Activated effector memory CD4-positive, alpha-beta T cell treated with Interleukin-2 at 50 U/mL for 16 hours (primary cell): ENCODE measurements at places on chromosomes 5 and 9.
A peak's percentile ranks its signal among the peaks of the same experiment; 100 is the strongest.

DNA sequence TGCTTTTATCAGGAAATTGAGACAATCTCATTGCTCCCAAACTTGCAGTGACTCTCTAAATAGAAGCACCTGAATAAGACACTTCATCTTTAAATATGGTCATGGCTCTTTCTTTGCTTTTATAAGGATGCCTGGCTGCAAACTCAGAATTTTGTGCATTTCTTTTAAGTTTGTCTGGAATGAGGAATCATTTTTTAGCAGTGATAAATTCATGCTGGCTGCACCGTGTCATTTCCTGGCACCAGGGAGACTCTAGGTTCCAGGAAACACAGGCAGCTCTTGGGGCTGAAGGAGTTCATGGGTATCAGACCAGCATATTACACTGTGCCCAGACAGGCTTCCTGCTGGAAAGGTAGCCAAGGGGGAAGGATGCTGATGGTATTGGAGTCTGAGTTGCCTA lies 109.9 kb downstream of the NUDT12 start:
- DNase-seq, result no peak

DNA sequence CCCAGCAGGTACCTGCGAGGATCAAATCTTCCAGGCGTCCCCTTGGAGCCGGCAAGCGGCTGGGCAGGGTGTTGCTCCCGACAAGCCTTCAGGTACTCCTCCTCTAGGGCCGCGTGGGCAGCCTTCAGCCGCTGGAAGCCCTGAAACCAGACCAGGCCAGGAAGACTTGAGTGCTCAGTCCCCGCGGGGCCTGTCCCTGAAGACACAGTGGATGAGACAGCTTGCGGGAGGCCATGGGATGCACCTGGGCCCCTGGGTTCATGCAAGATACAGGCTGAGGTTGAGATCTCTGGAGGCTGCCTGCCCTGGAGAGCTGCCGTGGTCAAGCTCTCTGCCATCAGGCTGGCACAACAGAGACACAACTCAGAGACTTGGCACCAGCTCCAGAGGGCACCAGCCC lies 25.4 kb downstream of the AKNA start:
- DNase-seq, result no peak

DNA sequence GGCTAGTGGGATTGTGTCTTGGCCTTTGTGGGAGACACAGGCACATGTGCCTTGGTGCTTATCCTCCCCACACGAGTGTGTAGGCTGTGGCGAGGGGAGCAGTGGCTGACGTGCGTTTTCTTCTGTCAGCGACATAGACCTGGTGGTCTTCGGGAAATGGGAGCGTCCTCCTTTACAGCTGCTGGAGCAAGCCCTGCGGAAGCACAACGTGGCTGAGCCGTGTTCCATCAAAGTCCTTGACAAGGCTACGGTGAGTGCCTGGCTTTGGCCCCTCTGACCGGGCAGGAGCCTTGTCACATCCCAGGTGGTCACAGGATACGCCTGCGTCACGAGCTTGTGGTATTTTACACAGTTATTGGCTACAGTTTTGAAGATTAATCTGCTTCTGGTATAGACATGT lies 26.4 kb downstream of the TENT4A start:
- no peak for DNase-seq

DNA sequence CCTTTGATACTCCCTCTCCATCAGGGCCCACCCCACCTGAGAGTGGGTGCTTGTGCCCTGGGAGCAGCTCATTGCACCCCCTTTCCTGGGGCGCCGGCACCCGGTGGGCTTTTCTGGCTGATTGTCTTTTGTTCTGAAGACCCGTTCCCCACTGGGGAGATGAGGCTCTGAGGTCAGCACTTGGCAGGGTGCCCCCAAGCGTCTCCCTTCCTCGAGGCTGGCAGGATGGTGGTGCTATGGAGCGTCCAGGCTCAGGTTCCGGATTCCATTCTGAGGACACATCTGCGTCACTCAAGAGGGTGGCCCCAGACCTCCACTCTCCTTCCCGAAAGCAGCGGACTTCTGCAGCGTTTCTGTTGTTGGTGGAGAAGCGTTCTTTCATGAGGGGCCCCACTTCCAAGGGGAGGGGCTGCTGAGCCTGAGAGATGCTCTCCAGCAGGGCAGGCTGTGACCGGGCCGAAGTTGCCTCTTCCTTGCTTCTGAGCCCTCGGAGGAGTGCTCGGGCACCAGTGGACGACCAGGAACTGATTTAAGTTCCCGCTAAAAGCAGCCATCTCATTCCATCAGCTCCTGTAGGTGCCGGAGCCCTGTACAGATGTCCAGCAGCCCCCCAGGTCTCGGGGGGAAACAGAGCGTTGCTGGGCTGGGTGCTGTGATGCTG lies 42.2 kb downstream of the COL5A1 start:
- DNase-seq, result no peak

GRCh38 chr9:126150411-126151030 lies 176.1 kb upstream of the MVB12B start:
- DNase-seq, result no peak

DNA sequence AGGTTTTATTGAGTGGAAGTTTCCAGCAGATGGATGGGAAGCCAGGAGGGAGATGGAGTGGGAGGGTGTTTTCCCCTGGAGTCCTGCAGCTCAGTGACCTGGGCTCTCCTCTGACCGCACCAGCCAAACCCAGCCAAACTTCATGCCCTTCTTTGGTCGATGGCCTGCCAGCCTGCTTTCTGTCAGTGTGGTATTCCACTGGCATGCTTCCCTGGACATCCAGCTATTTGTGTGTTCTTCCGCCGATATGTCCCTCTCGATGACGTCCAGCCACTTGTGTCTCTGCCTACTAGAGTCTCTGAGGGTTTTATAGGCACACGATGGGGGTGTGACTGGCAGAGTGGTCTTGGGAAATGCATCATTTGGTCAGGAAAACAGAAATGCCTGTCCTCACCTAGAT lies 33.8 kb downstream of the GPBP1 start:
- DNase-seq, result no peak

DNA sequence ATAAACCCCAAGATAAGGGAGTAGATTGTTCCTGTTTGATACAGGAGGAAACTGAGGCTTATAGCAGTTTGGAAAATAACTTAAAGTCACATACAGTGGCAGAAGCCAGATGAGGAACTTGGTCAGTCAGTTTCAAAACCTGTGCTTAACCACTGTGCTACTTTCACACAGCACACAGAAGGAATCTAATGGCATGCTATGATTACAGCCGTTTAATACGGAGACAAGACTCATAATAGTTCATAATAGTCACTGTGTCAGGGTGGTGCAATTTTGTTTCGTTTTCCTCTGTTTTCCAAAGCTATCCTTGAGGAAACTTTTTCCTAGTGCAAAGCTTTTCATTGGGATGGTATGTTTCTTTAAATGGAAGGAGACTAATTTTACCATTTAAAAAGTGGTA lies 112.3 kb downstream of the GCNT1 start:
- DNase-seq, result no peak

- no peak for DNase-seq
These were observed 161.7 kb downstream of the RANBP17 start for GRCh38 chr5:171023508-171023907.

GRCh38 chr5:31948006-31948405 lies 226.1 kb downstream of the GOLPH3 start:
- no peak for DNase-seq

- DNase-seq, result no peak
These were observed 205.7 kb upstream of the PUM3 start for GRCh38 chr9:3049636-3050035.

- no peak for DNase-seq
These were observed 299.4 kb downstream of the ZSWIM6 start for GRCh38 chr5:61631438-61631941.

- no peak for DNase-seq
These were observed 102.3 kb upstream of the LMX1B start for GRCh38 chr9:126511411-126511810.

- no peak for DNase-seq
These were observed 44.8 kb downstream of the APTX start for GRCh38 chr9:32956606-32957005.

GRCh38 chr9:20788526-20789451 lies 104.7 kb downstream of the FOCAD start:
- no peak for DNase-seq

DNA sequence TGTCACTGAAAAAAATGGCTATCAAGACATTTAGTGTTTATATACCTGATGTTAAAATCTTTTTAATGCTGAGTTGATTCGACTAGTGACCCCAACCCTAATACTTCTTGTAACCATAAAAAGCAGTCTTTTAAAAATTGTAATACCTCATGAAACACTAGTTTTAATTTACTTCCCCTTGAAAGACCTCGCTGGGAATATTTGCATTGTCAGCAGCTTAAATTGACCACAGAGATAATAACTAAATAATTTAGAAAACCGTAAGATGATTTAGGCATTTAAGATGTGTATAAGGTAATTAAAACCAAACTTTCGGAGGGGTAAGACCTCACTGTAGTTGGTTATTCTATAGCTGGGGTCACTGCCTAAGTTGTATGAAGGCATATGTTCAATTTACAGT lies 89.8 kb downstream of the FGF10 start:
- no peak for DNase-seq

GRCh38 chr5:90554358-90555006 lies 4.1 kb upstream of the ADGRV1 start:
- DNase-seq, result no peak

GRCh38 chr5:132825033-132825833 lies 5.2 kb downstream of the SHROOM1 start:
- no peak for DNase-seq

- peak; percentile 34 for DNase-seq
These were observed at the start of gene UAP1L1 for GRCh38 chr9:137077010-137077747. TSS of gene UAP1L1 (plus strand) at chr9:137077517. CDS start at chr9:137077533, 16 bp downstream.

GRCh38 chr5:65762234-65762633 lies 40.2 kb downstream of the NLN start:
- DNase-seq, result no peak

DNA sequence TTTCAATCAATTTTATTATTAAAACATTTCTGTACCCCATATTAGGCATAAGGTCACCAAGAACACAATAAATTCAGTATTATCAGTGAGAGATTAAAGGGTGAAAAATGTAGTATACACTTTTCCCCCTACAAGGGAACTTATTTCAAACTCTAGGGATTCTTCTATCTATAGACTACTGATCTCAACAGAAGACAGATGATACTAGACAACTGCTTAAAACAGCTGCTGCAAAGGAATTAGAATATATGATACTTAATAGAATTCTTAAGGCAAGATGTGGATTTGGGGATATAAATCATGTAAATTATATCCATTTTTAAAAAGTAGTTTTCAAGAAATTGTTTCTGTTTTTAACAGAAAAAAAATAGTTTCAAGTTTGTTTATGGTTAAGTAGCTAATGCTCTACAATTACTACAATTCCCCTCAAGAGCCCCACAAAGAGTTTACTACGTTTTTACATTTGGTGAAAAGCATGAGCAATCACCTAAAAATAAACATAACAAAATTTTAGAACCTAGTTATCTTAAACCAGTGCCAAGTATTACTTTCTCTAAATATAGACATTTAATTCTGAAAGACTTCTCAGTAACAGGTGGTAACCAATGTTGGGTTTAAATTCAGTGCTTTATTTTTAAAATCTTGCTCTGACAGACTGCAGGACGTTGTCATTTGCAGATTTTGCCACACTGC lies 6.0 kb downstream of the KIF24 start:
- no peak for DNase-seq

DNA sequence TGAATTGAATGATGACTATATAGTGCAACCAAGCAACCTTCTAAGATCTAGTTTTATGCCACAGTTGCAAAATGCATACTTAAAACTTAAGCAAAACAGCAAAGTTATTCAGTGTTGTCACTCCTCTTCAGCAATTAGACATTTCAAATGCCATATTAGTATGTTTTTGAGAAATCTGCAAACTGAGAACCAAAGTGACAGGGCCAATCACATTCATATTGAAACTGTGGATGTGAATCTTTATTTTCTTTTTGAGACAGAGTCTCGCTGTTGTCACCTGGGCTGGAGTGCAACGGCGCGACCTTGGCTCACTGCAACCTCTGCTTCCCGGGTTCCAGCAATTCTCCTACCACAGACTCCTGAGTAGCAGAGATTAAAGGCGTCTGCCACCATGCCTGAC lies 249.2 kb upstream of the EFNA5 start:
- no peak for DNase-seq

DNA sequence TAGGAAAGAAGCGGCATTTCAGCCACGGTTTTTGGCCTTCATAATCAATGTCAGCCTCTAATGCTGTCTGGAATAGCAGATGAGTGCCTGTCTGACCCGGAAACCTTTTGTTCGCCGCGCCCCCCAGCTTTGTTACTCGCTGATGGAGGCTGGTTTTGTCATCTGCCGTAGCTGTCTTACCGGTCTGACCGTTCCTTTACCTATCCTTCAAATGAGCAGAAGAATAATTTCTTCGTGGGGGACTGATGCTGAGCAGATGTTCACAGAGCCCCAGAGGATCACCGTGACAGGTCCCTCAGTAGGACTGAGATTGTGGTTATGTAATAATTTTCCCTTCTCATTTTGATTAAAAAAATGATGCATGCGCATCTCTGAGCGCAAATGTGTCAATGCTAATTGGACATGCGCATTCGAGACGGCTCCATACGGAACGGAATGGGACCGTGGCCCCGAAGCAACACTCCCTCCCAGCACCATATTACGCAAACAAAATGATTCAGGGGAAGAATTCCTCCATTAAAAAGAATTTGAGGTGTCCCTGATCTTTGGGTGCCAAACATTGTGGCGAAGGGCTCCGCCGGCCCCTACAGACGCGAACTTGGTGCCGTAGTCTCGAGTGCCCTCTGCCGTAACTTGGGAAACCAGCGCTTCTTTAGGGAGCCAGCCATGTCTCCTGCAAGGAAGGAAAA lies 27.6 kb downstream of the TLX3 start:
- DNase-seq, result no peak

- no peak for DNase-seq
These were observed 60.6 kb downstream of the TNFSF15 start for GRCh38 chr9:114745108-114745848.

DNA sequence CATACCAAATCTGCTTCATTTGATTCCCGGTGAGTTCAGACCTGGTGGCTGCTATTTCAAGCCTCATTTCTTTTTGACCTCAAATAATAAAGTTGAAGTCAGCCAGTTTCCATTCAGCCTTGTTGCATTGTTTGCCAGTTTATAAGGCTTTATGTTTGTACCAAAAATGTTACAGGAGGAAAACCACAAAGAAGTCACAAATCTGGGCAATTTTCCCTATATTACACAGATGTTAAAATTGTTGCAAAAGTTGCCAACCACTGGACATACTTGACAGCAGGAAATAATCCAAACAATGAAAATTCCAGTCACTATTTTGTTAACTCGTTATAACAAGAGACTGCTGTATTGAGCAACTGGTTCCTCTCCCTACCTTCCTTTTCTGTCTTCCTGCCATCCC lies 1325.0 kb upstream of the DMAC1 start:
- DNase-seq, result no peak

- no peak for DNase-seq
These were observed 60.0 kb downstream of the PAM start for GRCh38 chr5:102815084-102815483.

DNA sequence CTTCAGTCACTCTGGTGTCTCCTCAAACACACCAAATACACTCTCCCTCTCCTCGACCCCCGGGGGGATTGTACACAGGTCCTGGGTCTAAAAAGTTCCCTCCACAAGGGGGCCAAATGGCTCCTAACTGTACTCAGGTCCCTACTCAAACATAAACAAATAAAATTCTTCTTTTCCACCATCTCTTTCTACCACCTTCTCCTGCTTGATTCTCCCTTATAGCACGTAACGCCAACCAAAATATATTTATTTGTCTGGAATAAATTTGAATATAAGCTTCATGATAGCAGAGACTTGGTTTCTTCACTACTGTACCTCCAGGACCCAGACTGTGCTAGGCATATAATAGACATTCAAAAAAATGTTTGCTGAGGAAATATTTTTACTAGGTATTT lies 21.4 kb downstream of the ZNF608 start:
- DNase-seq, result no peak

- DNase-seq, result no peak
These were observed 782 bp upstream of the CDC20B start for GRCh38 chr5:55173687-55174230.
